ENCODE measurements at places on chromosomes 6 and 20. TPM values are rescaled to one million over a fixed set of nuclear protein-coding genes. Genes with fewer than 3 reads are reported as not detected.

SLC17A2 gene
- not detected for total RNA-seq

AVP gene
- total RNA-seq, result not detected

HLA-F gene
- total RNA-seq, result 68.2 TPM

HTR1E gene
- total RNA-seq, result not detected

DNA sequence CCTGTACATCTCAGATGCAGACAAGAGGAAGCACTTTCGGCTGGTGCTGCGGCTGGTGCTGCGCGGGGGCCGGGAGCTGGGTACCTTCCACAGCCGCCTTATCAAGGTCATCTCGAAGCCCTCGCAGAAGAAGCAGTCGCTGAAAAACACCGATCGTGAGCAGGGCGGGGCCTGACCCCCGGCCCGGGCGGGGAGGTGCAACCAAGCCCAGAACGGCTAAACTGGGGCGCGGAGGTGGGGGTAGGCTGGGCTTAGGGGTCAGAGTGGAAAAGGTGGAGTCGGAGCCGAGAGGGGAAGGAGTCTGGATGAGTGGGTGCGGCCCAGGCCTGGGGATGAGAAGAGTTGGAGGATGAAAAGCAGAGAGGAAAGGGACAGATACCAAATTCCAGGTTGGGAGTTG, 4.1 kb upstream of the MATN4 start:
- no peak for DNase-seq

- no peak for DNase-seq
Observed at GRCh38 chr6:72420409-72420808, 201.5 kb upstream of the KCNQ5 start.

DNA sequence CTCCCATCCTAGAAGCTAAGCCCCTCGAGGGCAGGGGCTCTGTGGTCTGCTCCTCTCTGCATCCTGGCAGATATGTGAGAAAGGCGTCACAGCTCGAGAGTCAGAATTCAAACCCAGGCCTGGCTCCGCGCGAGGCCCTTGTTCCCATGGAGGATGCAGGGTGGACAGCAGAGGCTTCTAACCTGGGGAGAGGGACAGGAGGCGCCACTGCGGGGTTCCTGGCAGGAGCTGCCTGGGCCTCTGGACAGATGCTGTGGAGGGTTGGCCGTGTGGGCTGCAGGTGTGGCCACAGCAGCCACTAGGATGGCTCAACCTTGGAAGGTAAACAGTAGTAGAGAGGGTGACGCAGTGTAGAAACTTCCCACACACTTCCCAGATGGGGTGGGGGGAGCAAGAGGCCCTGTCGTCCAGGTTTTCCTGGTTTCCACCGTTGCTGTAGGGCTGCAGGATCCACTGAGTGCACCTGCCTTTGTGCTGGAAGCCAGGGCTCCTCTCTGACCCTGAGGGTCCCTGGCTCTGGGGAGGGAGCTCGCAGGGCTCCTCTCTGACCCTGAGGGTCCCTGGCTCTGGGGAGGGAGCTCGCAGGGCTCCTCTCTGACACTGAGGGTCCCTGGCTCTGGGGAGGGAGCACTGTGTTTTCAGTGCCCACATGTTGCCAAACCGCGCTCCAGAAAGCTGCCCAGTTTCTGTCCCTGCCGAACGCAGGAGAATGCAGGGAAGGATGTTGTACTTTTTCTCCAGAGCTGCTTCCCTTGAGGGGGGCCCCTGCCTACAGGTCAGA, 14.2 kb downstream of the RBM38 start:
- no peak for DNase-seq

DNA sequence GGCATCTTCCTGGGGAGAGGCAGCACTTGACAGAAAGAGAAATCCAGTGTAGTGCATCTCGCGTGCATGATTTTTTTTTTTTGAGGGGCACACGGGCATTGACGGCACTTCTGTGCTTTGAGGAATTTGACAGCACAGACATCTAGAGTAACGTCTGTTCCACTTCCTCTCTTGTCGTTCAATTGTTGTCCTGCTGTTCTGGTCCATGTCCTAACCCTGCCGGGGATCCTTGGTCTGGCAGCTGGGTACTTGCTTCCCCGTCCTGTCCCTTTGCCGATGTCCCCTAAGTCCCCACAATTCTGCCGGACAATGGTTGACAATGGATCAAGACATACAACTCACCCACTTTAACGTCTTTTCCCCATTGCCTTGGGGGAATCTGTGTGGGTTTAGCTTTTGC, 46.0 kb upstream of the NAA20 start:
- no peak for DNase-seq

All from dermis blood vessel endothelial cell (primary cell).